ENCODE measurements at places on chromosomes 2 and 18.
A peak's percentile ranks its signal among the peaks of the same experiment; 100 is the strongest.

- no peak for DNase-seq
Observed at GRCh38 chr2:38237311-38237710, 139.8 kb downstream of the ATL2 start.

DNA sequence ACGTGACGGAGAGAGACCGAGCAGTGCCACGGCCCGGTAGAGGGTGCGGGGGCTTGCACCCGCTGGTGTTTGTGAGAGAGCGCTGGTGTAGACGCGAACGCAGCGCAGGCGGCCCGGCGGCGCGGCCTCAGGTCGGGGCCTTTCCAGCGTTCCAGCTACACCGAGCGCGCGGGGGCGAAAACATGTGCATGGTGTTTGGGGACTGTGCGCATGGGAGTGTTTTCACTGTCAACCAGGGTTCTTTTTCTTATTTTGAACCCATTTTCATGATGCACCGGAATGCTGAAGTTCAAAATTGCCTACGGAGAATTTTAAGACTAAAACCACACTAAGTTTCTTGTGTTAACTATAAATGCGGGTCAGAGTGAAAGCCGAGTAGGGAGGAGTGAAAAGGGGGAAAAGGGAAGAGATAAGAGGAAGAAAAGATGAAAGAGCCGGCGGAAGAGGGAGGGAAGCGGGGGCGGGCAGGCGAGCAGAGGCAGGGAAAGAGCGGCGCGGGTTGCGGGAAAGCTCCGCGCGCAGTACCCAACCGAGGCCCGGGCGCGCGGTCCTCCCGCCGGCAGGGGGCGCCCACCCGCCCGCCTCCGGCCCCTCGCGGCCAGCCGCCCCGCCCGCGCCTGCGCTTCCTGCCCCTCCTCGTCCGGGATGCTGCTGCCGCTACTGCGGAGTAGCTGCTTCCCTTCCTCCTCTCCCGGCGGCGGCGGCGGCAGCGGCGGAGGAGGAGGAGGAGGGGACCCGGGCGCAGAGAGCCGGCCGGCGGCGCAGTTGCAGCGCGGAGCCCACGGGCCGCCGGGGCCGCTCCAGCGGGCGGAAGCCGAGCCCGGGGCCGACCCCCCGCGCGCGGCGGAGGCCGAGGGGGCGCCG lies at the start of gene RAB12:
Gene RAB12, plus strand, starts transcription at position 643 of the 864 bp plus-strand sequence. Its CDS starts 3 bp downstream, at position 646.
- DNase-seq = peak; percentile 92

DNA sequence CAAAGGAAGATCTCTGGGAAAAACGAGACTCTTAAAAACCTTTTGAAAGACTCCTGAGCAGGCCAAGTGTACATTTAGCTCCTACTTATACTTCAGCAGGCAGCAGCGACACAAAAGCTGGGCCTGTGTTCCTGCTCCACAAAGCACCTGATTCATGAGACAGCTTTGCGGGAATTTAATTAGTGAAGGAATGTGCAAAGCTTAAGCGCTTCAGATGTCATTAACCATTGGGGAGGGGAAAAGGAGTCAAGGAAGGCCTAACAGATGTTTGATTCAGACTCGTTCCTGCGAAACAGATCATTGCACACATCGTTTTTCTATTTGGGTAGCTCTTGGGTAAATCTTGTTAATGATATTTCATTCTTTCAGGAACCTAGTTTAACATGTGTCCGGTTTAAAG lies 125.9 kb downstream of the MAIP1 start:
- no peak for DNase-seq

GRCh38 chr2:187862715-187863114 lies 308.5 kb upstream of the TFPI start:
- no peak for DNase-seq

DNA sequence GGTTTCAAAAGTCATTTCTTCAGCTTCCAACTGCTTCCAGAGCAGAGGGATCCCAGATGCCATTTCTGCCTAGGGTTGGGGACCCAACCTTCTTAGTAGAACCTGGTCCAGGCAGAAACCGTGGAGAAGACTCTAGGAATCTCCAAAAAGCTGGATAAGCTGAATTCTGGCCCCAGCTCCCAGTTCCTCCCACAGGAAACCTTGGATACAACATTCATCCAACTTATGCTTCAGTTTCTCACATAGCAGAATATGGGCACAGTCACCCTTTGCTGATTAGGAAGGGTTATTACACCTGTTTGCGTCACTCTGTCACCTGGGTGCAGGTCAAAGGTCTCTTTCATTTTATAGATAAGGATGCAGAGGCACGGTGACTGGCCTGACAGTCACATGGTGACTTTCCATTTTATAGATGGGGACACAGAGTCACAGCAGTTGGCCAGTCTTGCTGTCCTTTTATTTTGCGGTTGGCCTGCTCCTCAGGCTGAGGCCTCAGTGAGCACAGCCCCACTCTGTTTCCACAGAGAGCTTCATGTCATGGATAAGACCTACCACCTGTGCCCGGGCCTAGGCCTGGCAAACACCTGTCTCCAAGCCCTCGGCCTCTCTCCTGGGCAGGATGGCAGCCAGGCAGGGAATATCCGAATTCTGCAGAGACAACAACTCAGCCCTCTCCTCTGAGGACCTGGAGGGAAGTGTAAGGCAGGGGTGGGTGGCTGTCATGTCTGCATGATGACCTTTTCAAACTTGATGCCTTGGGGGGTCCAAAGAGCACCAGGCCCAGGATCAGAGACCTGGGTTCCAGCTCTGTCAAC lies 148.8 kb downstream of the SMAD7 start:
- DNase-seq = no peak

GRCh38 chr18:51072586-51073313 lies 42.7 kb downstream of the SMAD4 start:
- no peak for DNase-seq

GRCh38 chr2:240137596-240138253 lies 1.6 kb upstream of the COPS9 start:
- DNase-seq = no peak

DNA sequence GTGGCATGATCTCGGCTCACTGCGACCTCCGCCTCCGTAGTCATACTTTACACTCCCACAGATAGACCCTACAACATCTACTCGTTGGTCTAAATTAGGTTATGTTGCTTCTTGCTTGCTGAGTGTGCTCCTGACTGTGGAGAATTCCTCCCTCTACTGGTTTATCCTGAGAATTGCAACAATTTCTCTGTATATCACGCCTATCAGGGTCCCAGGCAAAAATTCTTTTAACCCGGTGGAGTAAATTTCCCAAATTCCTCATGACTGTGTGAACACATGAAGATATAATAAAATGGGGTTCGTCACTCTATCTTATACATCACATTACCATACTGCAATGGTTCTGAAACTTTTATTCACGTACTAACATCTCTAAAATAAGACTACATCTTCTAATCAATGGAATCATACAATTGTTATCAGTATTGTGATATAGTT lies 156.7 kb downstream of the EVA1A start:
- no peak for DNase-seq

GRCh38 chr18:70221915-70222278 lies 16.4 kb upstream of the RTTN start:
- no peak for DNase-seq

DNA sequence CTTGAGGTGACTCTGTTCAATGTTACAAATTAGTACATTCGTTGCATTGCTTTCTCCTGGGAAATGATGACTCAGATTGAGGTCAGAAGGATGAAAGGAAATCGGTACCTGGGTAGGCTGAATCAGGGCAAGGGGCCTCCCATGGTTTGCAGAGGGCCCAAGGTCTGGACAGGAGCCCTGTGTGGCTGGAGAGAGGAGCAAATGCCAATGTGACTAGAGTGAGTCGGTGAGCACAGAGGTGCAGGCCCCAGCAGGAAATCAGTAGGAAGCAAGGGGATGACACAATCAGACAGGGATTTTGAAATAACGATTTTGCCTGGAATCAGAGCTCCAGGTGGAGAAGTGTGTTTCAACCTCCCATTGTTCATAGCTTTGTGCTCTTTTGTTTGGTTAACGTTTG lies 118.9 kb downstream of the CCDC102B start:
- DNase-seq = no peak

- no peak for DNase-seq
Observed at GRCh38 chr2:64672708-64673107, 19.0 kb upstream of the SERTAD2 start.

DNA sequence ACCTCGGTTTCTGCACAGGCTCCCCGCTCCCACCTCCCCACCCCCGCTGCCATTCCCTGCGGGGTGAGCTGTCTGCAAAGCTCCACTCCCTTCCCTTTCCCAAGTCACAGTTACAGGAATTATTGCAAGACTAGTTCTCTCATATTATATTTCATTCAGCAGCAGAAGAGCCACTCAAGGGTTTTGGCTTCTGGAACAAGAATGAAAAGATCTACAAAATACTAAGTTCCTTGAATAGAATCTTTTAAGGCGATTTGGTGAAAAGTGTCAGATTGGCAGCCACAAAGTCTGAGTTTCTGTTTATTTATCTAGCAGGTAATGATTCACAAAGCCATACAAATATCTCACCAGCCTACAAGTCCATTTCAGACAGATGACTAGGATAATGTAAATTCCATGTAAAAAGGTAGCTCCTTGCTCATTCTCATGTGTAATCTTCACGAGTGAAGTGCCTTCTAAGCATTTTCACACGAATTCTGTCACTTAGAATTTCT lies 221.9 kb upstream of the RBBP8 start:
- no peak for DNase-seq

DNA sequence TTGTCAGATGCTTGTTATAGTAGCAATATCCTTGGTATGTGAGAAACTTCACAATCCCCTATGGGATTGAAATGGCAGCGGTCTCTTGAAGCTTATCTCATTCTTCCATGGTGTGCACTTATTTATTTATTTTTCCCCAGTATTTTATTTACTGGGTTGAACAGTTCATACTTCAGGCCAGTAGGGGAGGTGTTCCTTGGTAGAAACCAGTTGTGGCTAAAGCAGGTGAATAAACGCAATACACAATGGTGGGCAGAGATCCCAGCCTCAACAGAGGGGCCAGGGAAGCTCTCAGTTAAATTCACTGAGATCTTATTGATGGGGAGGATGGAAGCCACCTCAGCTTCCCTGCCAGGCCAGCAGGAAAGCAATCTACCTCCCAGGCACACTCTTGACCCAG lies 93.7 kb upstream of the SRD5A2 start:
- DNase-seq = no peak

DNA sequence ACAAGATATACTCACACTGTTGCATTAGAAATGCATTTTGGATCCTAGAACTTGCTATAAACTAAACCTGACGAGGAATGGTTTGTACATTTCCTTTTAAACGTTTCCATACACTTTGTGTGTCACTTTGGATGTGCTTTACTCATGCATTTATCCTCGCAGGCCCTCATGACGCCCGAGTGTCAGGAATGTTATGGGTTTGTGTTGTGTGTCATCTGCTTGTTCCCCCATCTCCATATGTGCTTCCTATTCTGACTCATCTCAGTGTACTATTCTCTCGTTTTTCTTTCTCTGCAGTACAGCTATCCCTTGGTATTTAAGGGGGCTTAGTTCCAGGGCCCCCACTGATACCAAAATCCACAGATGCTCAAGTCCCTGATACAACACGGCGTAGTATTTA lies 121.5 kb upstream of the RASGRP3 start:
- DNase-seq = no peak

DNA sequence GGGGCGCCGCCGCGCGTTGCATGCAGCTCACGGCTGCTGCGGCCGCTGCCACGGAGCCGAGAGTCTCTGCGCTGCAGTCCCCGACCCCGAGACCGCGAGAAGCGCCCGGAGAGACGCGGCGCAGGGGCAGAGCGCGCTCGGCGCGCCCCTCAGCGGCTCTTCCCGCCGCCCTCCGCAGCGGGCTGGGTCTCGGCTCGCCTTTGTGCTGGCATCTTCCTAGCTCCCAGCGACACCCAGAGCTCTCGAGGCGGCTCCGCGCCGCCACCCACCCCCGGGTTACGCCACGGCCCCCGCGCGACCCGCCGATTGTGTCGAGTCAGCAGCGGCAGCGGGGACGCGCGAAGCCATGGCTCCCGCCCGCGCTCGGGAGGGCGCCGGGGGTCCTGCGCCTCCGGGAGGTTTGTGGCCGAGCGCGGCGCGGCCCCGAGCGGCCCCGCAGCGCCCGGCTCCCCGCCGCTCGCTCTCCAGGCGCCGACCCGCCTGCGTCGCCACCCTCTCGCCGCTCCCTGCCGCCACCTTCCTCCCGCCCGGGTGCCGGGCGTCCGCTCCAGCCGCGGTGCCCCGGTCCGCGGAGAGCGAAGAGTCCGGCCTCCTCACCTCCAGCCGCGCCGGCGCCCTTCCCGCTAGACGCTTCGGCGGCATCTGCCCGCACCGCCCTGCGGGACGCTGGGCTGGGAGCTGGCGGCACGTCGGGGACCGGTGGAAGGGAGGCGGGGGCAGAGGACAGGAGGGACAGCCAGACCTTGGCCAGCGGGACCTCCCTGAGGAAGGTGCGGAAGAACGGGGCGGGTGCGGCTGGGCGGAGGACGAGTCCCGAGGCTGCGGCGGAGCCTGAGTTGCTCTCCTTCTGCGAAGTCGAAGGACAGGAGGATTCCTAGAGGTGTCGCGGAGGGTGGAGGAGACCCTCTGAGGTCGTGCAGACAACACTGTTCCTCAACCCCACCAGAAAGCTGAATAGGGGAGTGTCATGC lies 46.3 kb upstream of the CCDC150 start:
- DNase-seq = peak; percentile 40

DNA sequence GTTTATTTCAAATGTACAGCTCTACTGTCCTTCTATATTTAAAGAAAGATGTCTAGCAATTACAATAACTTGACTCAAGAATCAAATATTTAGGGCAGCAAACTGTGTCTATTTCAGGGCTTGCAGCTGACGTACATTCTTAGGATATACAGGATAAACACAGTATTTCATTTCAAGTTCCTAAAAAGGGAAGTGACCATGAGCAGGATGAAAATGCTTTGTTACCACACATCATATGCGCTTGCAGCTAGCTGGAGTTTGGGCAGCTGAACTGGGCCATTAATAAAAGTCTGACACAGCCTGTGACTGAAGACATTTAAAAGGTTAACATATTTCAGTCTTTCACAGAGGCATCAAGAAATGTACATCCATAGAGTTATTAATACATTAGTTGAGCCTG lies 264.6 kb upstream of the TRIB2 start:
- DNase-seq = no peak
